ENCODE measurements at places on chromosomes 12 and 14.

GRCh38 chr12:48750769-48751356 lies 34.4 kb upstream of the CCNT1 start:
- DNase-seq, result no peak

DNA sequence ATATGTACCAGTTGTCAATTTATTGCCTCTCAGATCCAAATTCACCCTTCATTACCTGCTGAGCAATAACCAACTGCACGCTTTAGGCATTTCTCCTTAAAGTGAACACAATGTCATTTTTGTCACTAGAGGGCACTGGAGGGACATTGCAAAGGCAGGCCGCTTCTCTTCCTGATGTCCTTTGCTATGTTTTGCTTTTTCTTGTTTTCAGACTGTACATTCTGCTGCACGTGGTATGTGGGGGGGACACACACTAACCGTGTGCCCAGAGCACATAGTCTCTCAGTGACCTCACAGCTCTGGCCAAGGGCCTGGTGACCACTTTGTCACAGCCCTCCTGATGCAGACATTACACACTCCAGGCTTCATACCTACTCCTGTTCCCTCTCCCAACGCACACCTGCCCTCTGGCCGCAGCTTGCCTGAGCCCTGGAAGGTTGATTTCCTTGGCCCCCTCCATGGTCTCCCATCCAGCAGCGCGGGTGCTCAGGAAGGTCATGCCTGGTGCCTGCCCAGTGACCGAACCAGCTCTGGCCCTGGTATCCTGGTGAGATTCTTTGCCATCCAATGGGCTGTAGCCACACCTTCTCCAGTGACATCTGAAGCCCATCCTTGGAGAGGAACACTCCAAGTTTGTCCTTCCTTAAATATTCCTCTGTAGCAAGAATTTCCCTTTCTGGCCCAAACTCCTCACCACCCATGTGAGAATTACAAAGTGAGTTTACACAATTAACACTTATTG lies 39.9 kb downstream of the MYO1H start:
- DNase-seq, result no peak

DNA sequence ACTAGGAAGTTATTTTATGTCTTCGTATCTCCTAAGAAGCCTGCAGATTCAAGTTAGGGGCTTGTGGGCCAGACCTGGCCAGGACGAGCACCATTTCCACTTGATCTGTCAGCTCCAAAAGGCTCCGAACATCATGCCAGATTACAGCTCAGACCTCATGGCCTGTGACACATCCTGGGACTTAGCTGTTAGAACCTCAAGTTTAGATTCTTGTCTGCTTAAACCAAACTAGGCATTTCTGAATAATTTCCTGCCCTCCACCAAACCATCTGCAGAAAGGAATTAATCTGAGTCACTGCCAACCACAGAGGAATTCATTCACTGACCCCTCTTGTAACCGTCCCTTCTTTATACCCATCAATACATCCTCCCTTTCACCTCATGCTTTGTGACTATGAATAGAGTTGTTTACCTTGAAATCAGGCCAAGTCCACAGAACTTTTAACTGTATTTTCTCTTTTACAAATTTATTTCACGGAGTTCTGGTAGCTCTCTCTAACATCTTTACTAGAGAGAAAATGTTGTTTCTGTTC lies 120.3 kb downstream of the FBXL14 start:
- DNase-seq, result no peak

- no peak for DNase-seq
These were observed 59.5 kb downstream of the TMEM116 start for GRCh38 chr12:111953455-111953854.

GRCh38 chr12:27337376-27337775 lies 4.7 kb downstream of the BMAL2 start:
- no peak for DNase-seq

DNA sequence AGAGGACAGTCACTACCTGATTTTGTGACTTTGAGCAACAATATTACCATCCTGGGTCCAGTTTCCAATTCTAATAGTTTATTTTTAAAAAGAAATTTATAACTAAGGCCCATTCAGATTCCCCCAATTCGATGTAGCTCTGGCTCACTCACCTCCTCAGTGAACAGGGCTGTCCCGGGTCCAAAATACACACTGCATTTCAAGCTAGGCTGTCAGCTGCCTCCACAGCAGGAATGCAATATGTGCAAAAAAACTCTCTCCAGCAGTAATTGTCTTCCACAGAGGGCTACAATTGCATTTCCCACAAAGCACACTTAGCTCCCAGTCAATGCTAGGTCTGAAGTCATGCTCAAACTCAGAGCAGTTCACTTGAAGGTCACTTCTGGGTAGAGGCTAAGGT lies 39.3 kb upstream of the ZNF641 start:
- DNase-seq, result no peak

DNA sequence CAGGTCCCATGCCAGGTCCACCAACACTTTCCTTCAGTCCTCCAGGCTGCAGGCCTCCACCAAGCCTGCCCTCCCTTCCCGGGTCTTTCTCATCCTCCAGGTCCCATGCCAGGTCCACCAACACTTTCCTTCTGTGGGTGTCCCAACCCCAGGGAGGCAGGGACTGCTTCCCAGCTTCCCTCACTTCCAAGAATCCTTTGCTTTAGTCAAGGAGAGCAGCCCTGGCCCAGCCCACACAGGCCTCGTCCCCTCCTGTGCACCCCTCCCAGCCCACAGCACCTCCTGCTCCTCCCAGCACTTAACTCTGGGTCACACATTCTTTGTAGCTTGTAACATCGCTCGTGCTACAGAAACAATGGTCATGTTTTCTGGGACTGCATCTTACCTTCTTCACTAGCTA lies 72.9 kb downstream of the TESC start:
- no peak for DNase-seq

DNA sequence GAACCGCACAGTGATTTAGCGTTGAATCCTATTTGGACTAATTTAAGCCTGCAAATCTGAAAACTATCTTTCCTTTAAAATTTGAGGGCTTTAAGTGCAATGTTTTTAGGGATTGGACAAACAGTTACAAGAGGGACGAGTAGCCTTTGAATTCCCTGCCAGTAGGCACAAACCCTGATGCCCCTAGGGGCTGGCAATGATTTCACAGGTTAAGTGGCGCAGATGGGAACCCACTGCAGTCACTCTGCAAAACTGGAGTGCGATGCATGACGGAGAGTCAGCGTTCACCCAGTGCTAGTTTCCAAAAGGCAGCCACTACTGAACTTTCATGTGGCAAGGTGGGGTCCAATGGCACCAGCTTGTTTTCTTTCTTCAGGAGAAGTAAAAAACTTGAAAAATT lies 99.4 kb upstream of the FRMD6 start:
- no peak for DNase-seq

- DNase-seq, result no peak
These were observed 562 bp upstream of the GLIPR1L2 start for GRCh38 chr12:75390156-75390898.

DNA sequence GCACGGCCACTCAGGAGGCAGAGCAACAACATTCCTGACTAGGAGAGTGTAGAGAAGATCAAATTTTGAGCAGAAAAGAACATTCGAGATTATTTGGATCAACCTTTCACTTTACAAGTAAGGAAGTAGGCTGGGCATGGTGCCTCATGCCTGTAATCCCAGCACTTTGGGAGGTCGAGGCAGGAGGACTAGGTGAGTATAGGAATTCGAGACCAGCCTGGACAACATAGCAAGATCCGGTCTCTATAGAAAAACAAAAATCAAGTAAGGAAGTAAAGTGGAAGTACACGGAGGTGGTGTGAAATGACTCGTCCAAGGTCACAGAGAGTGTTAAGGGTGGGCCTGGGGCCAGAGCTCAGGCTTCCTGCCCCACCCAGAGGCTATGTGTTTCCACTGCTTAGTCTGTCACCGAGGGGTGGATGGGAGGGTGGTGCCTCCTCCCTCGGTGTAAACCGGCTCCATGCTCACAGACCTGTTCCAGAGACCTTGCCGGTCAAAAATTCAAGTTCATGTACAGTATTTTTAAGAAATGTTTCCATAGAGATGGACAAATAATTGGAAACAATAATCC lies 51.9 kb downstream of the MAP1LC3B2 start:
- DNase-seq, result no peak

DNA sequence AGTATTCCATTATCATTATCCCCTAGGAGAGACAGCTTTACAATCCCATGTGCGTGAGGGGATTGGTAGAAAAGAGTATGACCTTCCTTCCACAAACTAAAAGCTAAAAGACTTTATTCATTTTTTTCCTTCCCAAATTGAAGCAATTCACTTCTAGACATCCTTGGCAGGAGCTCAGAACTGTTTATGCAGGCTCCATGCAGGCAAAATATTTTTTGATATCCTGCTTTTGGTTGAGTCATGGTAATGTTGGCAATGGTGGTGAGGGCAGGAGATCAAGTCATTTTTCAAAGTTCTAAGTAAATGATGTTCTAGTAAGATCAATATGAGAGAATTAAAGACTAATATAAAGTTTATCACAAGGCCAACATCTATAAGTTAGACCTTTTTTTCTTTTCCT lies 1.3 kb upstream of the PLEKHG7 start:
- no peak for DNase-seq

DNA sequence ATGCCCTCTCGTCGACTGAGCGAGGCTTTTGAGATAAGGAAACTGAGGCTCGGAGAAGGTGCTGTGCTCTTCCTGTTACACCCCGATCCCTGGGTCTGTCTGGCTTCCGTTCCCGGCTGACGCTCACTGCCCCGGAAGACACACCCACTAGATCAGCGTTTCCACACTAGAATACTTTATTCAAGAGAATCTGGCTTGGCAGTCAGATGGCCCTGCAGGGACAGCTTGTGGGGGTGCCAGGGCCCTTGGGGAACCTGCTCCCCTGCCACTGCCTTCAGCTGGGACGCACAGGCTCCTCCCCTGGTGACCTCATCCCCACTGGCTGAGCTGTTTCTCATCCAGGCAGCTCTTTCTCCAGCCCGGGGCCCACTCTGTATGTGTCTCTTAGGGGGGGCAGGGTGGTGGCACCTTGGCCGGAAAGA lies 13.7 kb downstream of the PGF start:
- peak; percentile 30 for DNase-seq

GRCh38 chr12:674272-674781 lies 11.1 kb upstream of the NINJ2 start:
- peak; percentile 62 for DNase-seq

DNA sequence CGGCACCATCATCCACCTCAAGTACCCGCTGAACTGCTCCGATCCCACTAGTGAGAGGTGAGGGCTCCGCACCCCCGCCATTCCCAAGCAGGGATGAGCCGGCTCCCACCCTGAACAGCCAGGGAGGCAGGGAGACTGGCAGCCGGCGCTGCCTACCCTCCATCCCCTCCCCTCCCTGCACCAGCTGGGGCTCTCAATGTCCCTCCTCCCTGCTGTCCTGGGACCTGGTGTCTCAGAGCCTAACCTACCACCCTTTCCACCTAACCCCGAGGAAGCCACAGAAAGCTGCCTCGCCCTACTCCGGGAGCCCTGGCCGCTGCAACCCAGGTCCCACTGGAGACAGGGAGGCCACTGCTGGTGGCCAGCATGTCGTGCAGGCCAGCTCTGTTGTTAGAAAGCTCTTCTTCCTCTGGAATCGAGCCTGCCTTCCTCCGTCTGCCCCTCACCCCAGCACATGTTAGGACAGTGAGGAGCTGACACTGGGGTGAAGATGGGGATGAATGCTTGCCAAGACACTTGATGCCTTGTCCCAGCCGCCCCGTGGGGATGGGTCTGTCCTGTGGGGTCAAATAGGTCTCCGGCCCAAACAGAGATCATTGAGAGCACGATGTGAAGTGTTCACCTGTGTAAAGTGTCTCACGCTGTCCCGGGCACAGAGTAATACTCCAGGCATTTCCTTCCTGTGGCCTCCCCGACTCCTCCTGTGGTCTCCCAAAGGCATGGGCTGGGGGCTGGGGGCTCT lies 1.1 kb downstream of the PTPN6 start:
- no peak for DNase-seq

- DNase-seq, result no peak
These were observed 224.4 kb downstream of the CHST11 start for GRCh38 chr12:104681012-104681690.

DNA sequence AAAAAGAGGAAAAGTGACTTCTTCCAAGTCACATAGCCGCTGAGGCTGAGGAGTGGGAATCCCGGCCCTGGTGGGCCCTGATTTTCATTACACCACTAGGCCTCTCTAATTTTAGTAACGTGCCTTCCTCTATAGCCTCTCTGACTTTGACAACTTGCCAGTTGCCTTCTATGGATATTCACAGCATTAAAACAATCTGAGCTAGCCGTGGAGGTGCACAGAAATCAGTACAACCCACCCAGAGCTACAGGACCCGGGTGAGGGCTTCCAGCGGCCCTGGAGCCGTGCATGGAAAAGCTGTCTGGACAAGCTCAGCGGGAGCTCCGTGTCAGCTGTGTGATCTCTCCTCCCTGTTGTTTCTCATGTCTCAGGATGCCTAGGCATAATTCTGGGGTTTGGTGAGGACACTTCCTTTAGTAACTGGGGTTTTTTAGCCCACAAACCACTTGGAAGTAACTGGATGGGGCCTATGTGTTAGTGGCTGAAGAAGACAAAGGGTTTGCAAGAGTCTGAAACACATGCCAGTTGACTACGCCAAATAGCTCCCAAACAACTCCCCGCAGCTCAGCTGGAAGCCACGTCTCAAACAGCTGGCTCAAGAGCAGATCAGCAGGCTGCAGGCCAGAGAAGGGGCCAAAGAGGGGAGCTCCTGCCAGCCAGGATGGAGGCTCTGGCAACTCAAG lies 53.0 kb downstream of the SSH1 start:
- no peak for DNase-seq

- no peak for DNase-seq
These were observed 4.0 kb upstream of the RNASE10 start for GRCh38 chr14:20501346-20501745.

- no peak for DNase-seq
These were observed 79.2 kb downstream of the RASSF8 start for GRCh38 chr12:26037615-26038220.

GRCh38 chr14:69105326-69105725 lies 47.6 kb downstream of the DCAF5 start:
- DNase-seq, result no peak

DNA sequence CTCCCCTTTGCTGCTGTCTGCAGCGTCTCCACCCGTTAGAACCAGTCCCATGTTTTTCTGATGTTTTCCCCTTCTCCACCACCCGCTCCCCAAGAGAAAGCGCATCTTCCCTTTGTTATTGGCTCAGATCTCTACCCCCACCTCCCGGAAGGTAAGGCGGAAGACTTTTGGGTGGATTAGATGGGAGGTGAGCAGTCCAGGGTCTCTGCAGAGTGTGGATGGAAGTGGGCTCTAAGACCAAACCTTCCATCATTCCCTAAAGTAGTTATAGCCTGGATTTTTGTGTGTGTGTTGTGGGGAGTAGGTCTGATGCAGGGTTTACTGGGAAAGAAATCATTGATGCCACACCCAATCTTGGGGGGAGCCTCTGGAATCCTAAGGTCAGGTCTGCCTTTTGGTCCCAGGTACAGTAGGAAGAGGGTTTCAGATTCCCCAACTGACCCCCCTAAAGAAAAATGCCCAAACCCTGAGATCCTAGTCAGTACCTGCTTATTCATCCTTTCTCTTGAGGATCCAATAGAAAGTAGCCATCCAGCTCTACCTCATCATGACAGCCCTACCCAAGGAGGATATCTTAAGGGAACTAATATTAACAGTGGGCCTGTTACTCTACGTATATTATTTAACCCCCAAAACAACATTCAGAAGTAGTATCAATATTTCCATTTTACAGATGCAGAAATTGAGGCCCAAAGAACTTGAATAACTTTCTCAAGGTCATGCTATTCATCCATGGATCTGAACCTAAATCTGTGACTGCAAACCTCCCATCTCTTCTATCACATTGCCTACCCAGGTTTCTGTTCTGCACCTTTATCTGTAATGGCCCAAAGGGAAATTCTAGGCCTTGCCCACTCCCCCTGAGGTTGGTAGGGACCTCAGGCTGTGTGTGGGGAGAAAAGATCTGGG lies 1.1 kb downstream of the KIF5A start:
- DNase-seq, result no peak
